NCI-H1694 (cell line): ENCODE measurements at places on chromosomes 4 and X.

DNA sequence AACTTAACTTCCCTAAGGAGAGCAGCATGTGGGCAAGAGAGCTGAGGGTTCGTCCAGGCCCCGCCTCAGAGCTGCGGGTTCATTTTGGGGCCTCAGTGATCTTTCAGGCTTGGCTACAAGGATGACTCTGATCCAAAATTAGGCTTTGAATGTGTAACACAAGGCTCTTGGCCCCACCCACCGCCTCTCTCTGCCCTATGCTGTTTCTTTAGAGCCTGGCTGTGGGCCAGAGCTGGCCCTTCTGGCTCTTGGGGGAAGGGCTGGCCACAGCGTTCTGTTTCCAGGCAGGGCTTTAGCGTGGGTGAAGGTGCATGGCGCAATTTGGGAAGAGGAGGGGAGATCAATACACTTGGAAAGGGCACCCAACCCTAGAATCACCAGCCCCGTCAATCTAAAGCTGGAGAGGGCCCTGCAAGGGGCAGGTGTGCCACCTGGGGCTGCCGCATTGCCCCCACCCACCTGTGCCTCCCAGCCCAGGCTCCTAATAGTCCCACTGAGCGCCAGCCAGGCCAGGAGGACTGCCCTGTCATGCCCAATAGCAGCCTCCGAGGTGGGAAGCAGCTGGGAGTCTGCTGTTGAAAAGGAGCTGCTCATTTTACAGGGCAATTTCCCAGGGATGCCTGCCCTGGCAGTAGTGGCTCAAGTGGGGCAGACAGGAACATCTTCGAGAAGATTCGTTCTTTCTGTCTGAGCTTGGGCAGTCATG lies 84.5 kb upstream of the MAML3 start:
- DNase-seq = peak; percentile 89

DNA sequence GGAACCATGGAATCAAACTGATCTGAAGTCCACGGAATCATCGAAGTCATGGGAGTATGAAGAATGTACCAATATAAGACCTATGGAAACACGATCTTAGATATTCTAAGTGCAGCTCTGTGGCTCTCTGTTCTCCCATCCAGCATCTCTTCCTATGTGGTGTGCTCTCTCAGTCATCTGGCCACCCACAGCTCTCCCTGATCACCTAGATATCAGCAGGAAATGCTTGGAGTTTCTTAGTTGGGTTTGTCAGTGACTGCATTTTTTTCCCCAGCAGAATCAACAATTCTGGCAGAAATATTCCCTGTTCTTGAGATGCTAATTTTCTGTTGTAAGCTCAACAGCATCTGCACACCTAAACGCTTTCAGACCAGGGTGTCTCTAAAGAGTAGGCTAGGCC lies 94.1 kb downstream of the GC start:
- DNase-seq = no peak

DNA sequence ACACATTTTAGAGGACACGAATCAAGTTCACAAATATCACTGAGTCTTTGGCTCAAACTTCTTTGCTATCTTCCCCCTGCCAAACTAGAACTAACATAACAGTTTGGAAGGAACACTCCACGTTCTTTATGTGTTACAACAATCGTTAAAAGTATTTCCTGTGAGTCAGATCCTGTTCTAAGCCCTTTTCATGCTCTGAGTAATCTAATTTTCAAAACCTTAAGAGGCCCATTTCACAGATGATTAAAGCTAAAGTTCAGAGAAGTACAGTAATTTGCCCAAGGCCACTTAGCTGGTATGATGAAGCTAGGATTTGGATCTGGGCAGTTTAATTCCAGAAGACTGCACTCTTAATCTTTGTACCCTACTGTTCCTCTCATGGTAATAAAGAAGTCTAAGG lies 854.4 kb upstream of the INTU start:
- no peak for DNase-seq

- no peak for DNase-seq
These were observed 12.7 kb upstream of the HHIP start for GRCh38 chr4:144633215-144633614.

DNA sequence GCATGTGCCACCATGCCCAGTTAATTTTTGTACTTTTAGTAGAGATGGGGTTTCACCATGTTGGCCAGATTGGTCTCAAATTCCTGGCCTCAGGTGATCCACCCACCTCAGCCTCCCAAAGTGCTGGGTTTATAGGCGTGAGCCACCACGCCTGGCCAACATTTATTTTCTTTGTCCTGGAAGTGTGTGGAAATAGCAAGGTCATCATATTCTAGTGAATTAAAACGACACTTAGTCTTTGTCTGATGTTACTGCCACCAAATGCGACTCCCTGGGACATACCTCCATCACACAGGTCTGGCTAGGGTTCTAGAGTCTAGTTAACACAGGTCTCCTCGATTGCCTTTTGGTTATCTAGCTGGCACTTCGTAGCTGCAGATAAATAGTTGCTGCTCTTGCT lies 203.1 kb downstream of the AASDH start:
- no peak for DNase-seq

- no peak for DNase-seq
These were observed 9.1 kb downstream of the SYN1 start for GRCh38 chrX:47610511-47610910.

DNA sequence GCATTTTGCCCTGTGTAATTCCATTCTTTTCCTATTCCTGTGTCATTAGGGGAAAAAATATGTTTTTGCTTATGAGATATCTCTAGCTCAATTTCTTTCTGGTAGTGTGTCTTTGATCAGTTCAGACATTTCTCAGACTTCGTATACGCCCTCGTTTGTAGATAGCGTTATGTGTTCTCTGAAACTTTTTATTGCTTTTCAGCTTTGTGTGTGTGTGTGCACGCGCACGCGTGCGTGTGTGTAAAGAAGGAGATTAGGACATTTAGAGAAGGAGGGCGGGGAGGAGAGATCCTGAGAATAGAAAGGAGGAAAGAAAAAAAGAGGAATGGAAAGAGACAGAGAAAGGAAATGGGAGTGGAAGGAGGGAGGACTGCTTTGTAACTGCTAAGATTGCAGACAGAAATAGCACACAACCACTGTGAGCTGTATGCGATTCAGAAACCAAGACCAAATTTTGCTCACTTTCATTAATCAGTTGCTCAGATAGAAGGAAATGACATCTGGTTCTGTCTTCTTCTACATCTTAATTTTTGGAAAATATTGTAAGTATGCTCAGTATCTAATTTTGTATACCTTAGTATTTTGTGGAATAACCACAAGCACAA lies at the start of gene RXFP1:
TSS of gene RXFP1 (plus strand) at position 399 of the 605 bp plus-strand sequence. CDS start at position 494, 95 bp downstream.
- no peak for DNase-seq

DNA sequence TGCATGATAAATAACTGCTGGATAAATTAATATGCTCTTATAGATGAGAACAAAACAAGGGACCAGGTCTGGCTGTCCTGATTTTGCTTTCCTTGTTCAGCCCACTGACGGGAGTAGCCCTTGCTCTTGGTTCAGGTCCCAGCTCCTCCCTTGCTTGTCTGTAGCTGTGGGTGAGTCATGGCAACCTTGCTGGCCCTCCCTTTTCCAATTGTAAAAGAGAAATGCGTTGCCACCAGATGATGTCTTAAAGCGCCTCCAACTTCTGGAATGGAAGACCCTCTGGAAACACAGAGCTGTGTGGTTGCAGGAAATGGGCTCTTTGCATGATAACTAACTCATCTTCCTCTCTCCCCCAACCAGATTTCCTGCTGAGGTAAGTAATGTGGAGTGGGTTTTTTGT lies 171.4 kb downstream of the AASDH start:
- no peak for DNase-seq

DNA sequence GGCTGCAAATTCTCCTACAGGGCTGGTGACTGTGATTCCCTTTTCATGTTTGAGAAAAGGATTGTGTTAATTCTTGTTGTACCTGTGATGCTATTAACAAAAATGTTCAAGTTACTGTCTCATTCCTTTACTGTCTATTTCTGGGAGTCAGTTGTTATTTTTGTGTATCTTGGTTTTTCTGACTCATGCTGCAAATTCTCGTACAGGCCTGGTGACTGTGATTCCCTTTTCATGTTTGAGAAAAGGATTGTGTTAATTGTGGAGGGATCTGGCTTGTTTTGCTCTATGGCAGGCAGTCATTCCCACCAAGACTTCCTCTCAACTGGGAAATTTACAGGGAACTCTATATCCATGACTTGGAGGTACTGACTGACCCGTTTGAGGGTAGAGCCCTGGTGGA lies 693.4 kb upstream of the INTU start:
- DNase-seq = no peak

DNA sequence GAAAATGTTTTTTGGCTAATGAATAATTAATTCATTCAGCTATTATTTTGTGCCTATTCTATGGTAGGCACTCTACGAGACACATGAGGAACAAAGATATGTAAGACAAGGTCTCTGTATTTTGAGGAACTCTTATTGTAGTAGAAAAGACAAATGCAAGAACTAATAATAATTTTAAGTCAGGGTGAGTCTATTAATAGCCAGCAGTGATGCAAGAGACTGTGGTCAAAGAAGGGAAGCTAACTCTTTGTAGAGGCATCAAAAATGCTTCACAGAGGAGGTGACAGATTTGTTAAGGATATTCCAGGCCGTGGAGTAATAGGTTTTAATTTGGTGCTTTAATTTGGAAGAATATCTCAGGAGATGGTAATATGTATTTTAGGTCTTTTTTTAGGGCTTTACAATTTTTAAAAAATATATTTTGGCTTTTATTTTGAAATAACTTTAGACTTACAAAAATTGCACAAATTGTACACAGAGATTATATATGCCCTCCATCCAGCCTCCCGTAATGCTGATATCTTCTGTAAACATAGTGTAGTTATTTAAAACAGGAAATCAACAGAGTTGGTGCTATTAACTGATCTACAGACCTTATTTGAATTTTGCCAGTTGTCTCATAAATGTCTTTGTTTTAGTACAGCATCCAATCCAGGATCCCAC lies 48.1 kb downstream of the DCLK2 start:
- no peak for DNase-seq

- DNase-seq = no peak
These were observed 16.7 kb downstream of the ABLIM2 start for GRCh38 chr4:8141935-8142334.

DNA sequence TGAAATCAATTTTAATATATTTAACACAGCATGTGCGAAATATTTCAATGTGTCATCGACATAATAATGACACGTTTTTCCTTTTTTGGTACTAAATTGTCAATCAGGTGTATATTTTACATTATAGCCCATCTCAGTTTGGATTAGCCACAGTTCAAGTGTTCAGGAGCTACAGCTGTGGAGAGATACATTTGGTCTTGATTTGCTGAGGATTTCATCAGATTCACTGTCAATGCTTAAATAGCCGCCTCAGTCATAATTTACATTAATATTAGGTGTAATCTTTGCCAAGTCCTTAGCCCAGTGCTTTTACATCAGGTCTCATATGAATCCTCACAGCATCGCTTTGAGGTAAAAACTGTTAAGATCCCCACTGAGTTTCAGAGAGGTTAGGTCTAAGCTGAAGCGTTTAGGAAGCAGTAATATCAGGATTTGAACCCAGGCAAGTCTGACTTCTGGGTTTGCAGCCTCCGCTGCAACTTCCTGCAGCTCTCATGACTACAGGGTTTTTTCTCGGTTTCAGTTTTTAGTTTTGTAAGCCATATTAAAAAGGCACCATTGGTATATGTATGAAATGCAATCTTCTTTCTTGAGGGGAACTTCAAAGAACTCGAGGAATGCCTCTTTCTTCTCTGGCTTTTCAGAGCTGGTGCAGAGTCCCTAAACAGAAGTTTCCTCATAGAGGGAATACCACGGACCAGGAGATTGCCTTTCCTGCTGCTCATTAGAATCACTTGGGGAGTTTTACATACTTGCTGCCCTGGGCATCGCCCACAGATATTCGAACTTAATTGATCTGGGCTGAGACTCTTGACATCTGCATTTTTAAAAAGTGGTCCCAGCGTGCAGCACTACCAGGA lies 6.4 kb downstream of the MTM1 start:
- DNase-seq = no peak

DNA sequence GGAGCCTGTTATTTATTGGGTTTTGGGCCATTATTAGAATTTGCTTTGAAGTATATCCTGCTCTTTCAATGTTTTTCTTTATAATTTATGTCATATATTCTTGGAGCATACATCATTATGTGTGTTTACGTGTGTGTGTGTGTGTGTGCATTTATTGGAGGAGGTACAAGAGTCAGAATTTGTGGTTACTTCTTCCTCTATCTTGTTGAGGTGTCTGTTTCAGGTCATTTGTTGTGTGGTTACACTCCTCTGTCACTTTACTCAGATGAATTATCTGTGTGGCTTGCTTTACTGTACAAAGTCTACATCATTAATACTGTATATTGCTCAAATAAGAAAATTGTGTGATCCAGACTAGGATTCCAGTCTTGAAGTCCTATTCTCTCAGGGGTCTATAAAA lies 1957.4 kb upstream of the TENM3 start:
- DNase-seq = no peak

DNA sequence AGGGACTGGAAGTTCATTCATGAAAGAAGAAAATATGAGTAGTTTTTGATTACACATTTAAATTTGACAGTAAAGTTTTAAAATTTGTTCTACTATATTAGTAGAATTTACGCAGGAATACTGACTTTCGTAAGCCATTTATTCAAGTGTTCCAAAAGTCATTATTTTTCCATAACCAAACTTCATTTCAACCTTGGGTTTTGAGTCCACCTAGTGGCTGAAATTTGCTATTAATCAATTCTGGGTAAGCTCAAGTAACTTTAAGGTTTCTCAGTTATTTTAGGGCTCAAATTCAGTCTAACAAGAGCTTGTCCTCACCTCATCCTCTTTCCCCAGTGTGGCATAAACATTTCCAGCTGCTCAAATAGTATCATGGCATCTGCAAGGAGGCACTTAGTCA lies 175.4 kb downstream of the SH3BGRL start:
- DNase-seq = no peak

DNA sequence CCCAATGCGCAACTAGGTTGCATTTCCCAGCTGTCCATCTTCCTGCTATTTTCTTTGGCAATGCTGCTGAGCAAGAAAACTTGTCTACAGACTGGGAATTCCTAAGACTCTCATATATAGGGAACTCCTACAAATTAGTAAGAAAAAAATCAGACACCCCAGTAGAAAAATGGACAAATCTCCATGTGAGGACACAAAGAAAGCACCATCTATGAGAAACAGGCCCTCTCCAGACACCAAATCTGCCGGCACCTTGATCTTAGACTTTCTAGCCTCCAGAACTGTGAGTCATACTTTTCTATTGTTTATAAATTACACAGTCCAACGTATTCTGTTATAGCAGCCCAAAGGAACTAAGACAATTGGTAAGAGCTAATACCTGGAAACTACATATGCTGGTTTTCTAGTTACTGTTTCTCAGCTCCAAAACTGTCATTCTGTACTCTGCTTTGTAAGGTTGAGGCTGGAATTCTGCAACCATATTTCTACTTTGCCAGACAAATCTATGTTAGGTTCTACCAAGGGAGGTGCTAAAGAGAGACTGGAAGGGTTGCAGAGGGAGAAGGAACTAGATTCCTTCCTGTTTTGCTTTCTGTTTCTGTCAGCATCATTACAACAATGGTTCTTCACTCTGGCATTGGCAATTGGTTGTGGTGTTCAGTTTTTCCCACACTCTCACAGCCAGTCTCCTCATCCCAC lies 35.7 kb upstream of the FAM241A start:
- no peak for DNase-seq
